Retina (tissue), 1 donor: ENCODE measurements at places on chromosomes 5 and 9.

DNA sequence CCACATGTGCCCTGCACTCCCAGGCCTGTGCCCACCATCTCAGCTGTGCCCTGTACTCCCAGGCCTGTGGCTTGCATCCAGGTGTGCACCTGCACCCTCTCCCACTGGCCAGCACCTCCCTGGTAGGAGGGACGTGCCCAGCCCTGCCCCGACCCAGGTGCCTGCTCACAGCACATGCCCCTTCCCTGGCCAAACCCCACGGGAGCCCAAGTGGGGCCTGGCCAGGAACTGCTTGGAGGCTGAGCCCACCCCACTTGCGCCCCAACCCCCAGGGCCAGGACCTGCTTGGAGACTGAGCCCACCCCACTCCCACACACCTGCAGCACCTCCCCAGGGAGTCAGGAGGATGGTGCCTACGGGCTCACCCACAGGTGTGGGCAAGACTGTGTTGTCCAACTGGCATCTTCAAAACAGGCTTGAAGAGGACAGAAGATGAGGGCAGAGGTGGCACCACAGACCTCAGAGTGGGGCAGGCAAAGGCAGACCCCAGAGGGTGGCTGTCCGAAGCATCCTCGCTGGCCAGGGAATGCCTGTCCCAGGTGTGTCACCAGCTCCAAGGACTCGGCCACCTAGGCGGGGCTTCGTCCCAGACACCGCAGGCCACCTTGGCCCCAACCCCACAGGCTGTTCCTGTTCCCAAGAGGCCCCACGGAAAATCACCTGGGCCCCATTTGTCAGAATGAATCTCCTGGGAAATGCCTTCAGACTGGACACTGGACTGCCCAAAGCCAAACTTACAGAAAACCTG lies 10.8 kb downstream of the ZDHHC11B start:
- no peak for DNase-seq

GRCh38 chr9:32177396-32177795 lies 207.0 kb upstream of the ACO1 start:
- no peak for DNase-seq

- DNase-seq = no peak
Observed at GRCh38 chr5:96031180-96031579, 69.5 kb upstream of the ELL2 start.

GRCh38 chr5:11355491-11355890 lies 548.8 kb downstream of the CTNND2 start:
- DNase-seq = no peak

- no peak for DNase-seq
Observed at GRCh38 chr9:136597965-136598364, 52.1 kb upstream of the NOTCH1 start.

DNA sequence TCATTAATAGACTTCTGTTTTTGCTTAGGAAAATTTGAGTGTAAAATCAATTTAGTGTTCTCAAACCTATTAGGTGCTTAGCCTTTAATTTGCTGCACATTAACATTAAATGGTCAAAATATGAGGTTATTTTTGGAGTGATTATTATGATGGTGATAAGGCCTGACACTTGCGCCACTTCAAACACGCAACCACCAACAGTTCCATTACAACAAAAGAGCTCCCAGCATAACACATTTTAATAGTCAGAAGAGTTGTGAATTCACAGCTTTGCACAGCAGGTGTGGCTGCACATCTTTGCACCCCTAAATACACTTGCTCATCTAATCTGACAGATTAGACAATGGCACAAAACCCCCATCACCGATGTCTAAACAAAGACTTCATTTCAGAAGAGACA lies 940.7 kb downstream of the NR2F1-AS1 start:
- no peak for DNase-seq

- DNase-seq = no peak
Observed at GRCh38 chr9:120913647-120914264, 12.8 kb downstream of the TRAF1 start.

DNA sequence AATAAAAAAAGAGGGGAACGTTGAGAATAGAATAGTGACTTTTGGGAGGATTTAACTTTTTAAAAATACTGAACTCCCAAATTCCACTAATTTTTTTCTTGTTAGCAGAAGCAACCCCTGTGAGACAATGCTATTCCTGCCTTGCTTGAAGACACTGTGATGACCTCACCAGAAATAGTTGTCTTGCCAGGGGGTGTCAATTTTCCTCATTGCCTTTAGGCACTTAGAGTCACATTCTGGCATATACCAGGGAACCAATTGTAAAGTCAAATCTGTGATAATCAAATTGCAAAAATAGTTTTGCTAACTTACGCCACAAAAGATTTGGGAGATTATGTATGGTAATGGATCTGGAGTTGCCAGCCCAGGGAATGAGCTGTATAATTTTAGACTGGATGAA lies 42.8 kb upstream of the RPS23 start:
- DNase-seq = no peak

DNA sequence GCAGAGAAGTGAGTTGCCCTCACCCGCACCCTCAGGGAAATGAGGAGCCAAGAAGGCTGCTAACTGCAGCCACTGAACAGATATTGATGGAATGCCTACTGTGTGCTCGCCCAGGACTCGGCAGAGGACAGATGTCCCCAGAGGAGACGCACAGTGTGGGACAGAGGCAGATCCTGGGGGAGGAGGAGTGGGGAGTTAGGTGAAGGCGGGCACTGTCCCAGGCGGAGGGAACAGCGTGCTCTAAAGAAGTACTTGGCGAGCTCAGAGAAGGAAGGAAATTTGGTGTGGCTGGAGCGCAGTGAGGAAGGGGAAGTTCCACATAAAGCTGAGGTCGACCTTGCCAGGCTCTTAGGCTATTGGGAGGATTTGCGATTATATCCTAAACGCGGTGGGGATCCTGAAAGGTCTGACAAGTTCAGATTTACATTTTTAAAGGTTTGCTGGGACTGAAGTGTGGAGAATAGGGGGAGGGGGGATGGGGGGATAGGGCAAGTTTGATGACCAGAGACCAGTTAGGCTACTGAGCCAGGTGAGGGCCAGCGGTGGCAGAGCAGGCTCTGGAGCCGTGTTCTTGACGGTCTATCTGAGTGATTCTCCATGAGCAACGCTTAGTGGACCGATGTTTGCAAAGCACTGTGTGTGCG lies 23.6 kb upstream of the CERCAM start:
- no peak for DNase-seq

- no peak for DNase-seq
Observed at GRCh38 chr5:121399879-121400278, 451.8 kb upstream of the FTMT start.

GRCh38 chr9:127116957-127117356 lies 5.5 kb downstream of the ANGPTL2 start:
- DNase-seq = no peak

GRCh38 chr5:125722550-125722949 lies 700.7 kb upstream of the GRAMD2B start:
- no peak for DNase-seq

DNA sequence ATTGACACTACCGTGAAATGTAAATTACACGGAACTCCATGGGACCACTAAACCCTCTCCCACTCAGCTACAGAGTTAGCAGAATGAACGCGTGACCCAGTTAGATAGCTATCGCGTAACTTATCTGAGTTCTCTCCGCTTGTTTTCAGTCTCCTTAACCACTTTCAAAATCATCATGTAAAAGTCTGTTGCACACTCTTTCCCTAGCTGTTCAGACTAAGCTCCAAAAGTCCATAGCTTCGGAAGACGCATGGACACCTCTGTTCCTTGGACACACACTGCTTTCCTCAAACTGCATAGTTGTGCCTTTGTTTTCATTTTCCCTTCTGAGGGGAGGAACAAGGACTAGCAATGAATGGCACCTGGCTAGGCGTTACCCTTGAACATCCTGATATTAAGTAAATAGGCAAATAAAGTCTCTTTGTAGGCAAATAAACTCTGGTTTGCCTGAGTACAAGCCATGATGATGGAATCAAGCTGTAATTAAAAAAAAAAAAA lies 83.3 kb downstream of the DAPK1 start:
- DNase-seq = no peak

GRCh38 chr5:6722015-6722414 lies 8.8 kb downstream of the TENT4A start:
- DNase-seq = no peak

GRCh38 chr9:107484117-107484723 lies 5.3 kb downstream of the KLF4 start:
- peak; percentile 50 for DNase-seq

DNA sequence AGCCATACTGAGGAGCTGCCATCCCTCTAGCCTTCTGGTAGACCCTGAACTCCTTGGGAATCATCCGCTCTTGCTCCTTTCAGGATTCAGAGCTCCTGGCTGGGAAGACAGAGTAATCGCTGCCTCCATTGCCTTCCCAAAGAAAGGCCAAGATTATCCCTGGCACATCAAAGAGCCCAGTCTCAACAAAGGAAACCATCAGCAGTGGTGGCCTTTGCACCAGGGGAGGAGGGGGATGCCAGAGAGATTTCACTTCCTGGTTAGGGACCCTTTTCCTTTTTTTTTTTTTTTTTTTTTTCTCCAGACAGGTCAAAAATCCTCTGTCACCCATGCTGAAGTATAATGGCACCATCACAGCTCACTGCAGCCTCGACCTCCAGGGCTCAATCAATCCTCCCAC lies 16.0 kb upstream of the ERGIC1 start:
- DNase-seq = no peak

GRCh38 chr9:90300611-90301276 lies 341.9 kb downstream of the DIRAS2 start:
- DNase-seq = peak; percentile 44

DNA sequence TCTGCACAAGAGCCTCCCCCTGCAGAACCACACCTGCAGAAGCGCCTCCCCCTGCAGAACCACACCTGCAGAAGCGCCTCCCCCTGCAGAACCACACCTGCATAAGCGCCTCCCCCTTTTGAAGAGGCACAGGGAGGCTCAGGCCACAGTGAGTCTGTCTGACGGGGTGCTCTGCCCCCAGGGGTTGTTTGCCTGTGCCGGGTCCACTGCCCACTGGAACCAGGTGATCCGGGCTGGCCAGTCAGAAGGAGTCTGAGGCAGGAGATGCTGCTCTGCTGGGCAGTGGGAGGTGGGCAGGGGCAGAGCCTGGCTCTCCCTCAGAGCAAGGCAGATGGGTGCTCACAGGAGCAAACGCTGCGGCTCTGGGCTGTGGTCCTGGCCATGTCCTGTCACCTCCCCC lies 60.8 kb upstream of the RNU6ATAC start:
- DNase-seq = no peak

DNA sequence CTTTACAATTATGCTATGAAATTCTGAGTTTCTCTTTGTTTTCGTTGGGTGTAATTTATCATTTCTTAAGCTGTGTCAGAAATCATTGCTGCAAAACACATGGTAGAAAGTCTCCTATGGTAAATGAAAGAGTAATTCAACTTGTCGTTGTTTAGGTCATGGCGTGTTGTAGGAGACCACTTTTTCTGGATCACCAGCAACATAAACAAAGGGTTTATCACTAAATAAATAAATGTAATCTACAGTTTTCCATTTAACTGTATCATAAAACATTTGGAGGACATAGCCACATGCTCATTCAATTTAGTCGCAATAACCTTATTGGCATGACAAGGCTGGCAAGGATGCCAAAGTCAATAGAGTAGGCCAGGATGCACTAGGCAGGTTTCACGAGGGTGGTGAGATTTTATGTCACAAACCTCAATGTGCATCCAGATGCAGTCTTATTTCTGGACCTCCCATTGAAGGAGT lies 154.4 kb upstream of the ERCC6L2 start:
- DNase-seq = no peak

DNA sequence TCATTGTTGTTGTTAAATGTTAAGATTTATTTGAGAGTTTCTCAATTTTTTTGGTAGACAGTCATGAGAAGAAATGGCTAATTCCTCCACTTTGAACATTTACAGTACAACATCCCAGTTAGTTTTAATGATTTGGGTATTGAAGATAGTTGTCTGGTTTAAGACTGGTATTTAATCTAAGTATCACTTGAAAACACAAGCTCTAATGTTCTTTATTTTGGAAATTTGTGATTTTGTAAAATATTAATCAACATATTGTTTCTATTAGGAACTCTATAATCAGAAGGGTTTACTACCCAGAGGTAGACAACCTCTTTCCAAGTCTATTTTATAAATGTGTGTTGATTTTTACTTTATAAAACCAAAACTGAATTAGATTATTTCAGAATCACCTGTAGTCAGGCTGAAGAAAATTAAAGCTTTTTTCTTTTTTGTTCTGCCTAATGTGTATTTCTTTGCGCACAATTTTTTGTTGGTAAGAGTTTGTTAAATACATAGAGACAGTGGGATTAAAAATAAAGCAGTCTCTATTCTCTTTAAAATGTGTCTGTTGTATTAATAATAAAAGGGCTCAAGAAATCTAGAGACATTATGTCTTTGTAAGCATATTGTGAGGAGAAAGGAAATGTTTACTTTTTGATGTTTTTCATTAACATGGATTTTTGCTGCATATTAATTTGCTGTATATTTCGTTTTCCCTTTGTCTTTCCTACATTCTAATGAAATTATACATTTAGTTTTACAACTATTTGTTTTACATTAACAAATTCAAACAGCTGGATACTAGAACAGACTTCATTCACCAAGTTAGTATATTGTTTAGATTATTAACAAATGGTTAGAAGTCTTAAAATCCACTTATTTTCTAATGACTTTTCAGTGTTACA lies 3.9 kb upstream of the PURA start:
- DNase-seq = peak; percentile 32

DNA sequence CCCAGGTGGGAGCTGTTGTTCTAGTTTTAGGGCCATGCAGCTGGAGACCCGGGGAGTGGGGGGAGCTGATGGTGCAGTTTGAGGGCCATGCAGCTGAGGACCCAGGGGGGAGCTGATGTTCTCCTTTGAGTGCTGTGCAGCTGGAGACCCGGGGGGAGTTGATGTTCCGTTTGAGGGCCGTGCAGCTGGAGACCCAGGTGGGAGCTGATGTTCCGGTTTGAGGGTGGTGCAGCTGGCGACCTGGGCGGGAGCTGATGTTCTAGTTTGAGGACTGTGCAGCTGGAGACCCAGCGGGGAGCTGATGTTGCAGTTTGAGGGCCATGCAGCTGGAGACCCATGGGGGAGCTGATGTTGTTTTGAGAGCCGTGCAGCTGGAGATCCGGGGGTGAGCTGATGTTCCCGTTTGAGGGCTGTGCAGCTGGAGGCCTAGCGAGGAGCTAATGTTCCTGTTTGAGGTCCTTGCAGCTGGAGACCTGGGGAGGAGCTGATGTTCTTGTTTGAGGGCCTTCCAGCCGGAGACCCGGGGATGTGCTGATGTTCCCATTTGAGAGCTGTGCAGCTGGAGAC lies 14.6 kb downstream of the PDCD6 start:
- no peak for DNase-seq

DNA sequence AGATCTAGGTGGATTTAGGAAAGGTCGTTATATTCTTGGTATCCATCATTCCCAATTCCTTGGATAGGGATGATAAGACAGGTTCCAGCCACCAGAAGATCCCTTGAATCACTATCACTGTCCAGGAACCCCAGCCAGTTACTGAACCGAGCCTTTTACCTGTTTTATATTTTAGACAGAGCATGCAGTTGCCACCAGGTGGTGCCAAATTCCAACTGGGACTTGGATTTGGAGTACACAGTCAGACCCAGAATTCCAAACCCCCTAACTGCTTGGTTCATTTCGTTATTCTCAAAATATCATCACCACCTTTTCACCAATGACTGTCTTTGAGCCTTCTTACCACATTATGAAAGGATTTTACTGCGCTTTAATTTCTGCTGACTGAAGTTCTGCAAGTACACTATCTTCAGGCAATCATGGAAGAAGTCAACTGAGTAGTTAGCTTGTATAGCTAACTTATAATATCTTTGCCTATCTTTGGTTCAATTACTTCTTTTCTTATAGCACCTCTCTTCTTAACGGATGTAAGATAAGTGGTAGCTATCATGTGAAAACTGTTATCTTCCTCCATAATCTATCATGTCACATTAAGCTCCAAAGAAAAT lies 191.8 kb downstream of the PRR16 start:
- peak; percentile 22 for DNase-seq
